Posterior cingulate gyrus (tissue), 11 donors: ENCODE measurements at places on chromosomes 13 and 19.

DNA sequence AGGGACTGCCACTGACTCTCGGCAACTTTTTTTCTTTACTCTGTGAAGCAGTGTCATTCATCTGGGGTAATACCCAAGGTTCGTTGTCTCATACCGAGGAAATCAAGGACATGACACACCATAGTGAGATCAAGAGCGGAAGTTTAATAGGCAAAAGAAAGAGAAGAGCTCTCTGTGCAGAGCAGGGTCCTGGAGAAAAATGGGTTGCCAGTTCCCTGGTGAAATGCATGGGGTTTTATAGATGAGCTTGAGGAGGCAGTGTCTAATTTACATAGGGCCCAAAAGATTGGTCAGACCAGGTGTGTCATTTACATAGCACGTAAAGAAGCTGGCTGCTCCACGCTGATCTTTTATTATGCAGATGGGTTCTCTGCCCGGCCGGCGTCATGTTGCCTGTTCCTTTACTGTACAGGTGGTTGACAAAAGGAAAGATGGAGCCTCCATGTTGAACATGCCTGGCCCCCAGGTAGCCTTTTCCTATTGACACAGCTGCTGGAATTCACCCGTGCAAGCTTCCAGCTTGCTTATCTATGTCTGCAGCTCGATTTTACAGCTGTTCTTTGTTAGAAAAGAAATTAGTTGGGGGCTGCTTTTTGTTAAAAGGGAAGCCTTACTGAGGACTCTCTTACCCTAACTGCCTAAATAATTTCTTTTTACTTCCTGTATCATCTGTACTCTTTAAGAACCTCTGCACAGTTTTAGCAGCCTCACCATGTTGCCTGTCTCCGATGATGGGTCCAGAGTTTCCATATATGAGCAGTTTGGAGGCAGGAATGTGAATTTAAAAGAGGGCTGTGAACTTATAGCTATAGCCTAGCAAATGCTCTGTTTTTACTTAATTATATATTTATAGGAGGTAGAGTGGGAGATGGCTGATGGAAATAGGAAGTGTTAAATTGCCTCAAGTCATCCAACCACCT is 98.0 kb upstream of the DIAPH3 start:
- DNase-seq: no peak

DNA sequence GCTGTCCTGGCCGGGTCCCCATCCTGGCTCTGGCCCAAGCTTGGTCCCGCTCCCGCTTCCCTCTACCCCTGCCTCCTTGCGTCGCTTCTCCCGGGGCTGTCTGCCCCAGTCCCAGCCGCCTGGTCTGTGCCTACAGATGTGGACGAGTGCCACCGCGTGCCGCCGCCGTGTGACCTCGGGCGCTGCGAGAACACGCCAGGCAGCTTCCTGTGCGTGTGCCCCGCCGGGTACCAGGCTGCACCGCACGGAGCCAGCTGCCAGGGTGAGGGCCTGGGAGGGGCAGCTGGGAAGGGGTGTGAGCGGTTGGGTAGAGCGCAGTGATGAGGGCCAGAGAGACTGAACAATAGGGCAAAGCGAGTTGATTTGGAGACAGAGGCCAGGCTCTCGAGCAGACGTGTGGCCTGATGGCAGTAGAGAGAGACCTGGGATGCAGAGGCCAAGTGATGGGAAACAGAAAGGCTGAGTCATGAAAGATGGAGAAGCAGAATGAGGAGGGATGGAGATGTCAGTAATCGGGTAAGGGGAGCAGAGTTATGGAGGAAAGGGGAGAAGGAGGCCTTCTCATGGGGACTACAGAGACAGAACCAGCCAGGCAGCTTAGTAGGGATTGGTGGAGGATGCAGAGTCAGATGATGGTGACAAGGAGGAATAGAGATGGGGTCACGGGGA is 9.4 kb downstream of the LTBP4 start:
- no peak for DNase-seq

DNA sequence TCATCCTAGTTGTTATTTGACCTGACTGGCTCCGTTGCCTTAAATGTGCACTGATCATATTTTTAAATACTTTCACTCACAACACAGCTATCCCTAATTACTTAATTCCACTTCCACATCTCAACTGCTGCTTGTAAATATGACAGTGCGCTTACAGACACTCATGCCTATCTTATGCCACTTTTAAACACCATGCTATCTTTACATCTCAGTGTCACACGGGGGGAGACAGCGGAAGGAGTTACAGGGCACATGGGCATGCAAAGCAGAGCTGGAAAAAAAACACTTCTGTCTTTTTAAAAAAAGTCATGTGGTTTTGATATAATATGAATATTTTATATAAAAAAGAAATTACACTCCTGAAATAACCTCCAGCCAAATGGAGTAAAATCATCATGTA is 44.1 kb downstream of the SMAD9 start:
- DNase-seq: no peak

GRCh38 chr13:95123726-95124125 is 177.5 kb downstream of the ABCC4 start:
- no peak for DNase-seq

- DNase-seq: no peak
Observed at GRCh38 chr19:39568604-39569003, 28.6 kb upstream of the EID2 start.

DNA sequence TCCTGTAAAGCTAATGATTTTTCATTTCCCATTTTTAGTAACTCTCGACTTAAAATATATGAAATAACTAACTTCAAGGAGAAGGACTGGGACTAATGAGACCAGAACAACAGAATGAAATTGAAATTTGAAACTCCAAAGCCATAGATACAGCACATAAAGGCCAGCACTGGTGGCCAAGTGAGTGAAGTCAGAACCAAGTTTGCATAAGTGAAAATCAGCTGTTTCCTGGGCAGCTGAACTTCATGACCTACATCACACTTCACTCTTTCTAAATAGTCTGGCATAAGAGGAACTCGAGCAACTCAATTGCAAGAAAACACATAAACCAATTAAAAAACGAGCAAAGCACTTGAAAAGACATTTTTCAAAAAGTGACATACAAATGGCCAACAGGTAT is 84.5 kb downstream of the DCLK1 start:
- no peak for DNase-seq

DNA sequence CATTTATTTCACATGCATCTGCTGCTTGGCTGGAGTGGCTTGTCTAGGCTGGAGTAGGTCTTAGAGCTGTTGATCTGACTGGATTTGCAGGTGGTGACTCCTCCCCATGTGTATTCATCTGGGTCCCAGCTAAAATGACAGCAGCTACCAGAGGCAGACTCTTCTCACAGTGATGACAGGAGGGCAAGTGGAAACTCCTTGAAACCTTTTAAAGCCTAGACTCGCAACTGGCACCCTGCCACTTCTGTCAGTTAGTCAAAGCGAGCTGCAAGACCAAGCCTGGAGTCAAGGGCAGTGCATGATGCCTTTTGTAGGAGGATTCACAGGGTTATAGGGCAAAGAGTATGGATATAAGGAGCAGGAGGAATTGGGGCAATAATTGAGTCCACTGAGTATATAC is 65.2 kb downstream of the TEX26 start:
- DNase-seq: no peak

GRCh38 chr13:36332986-36333385 is 13.2 kb downstream of the SPART start:
- DNase-seq: no peak

DNA sequence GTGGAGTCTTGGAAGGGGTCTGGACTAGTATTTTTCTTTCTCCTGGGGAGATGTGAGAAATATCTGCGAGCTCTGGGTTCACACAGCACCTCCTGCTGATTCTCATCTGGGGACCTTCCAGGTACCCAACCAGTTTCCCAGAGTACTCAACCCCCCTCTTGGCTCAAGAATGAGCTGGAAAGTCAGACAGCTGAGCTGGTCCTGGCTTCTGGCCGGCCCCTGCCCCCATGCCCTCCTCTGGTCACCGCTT is 2.2 kb upstream of the PDE4A start:
- DNase-seq: peak; percentile 35

- no peak for DNase-seq
Observed at GRCh38 chr19:54523403-54523802, 20.8 kb downstream of the LAIR2 start.

GRCh38 chr19:18607226-18608101 is 865 bp upstream of the CRLF1 start:
- DNase-seq: no peak

- DNase-seq: no peak
Observed at GRCh38 chr13:35621989-35622388, 145.5 kb upstream of the MAB21L1 start.

DNA sequence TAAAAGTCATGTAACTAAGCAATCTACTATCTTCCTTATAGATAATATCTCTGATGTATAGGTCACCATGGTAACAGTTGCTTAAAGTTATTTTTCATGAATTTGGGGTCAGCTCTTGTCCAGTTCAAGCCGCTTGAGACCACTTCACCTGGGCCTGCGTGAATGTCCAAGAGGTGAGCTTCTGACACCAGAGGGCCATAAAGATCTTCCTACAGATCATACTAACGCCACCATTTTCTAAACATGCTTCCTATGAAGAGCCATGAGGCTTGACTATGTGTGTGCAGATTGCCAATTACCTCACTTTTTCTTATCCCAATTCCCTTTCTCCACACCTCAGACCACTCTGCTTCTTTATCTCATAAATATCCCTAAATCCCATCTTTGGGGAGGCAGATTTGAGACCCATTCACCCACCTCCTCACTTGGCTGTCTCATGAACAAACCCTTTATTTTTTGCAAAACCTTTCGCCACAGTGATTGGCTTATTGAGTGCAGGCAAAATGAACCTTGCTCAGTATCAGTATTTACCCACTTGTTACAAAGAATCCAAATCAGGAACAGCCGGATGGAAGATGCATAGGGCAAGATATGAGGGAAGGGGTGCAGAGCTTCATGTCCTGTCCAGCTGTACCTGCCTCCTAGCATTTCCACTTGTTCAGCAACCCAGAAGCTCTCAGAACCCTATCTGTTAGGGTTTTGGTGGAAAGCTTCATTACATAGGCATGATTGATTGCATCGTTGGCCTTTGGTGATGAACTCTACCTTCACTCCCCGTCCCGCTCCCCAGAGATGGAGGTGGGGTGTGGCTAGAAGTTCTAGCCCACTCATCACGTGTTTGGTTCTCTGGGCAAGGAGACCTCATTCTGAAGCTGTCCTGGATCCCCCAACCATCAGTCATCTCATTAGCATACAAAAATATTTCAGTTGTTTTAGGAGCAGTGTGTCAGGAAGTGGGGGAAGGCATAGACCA is 34.2 kb downstream of the FAM187B start:
- no peak for DNase-seq

- DNase-seq: no peak
Observed at GRCh38 chr13:22569811-22570210, 611.0 kb upstream of the SGCG start.

GRCh38 chr19:50433201-50434180 is 799 bp downstream of the MYBPC2 start:
- DNase-seq: no peak

- no peak for DNase-seq
Observed at GRCh38 chr13:23984546-23984945, 87.2 kb upstream of the C1QTNF9B start.

DNA sequence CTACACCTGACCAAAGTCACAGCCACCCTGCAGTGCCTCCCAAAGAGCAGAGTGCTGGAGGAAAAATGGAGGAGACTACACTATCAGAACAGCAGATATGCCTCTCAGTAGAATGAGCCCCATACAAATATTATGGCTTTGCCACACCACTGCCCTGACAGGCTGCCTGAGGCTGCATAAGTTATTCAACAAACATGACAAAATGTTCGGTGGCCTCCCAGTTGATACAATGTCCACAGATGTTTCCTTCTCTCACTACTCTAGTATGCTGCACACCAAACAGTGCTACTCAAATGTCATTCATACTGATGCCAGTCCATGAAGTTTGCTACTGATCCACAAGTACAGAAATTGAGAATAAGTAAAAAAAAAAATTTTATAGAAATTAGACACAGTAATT is 41.0 kb downstream of the N4BP2L2 start:
- no peak for DNase-seq

DNA sequence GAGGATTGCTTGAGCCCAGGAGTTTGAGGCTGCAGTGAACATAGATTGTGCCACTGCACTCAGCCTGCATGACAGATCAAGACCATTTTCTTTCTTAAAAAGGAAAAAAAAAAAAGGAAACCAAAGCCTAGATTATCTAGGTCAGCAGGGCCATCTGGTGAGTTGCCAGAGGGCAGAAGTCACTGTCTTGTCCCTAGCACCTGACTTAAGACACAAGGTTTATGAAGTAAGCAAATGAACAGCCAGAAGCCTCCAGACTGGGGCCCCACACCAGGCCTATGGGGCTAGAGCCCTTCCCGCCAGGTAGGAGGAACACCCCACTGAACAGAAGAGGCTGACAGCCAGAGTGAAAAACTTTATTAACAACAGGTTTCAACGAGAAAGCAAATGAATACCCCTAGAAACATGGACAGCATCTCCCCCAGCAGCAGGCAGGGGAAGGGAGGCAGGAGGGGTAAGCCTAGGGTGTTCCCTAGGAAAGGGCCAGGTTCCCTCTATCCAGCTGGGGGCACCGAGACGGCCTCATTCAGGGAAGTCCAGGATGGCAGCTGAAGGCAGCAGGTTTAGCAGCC is 1.2 kb downstream of the WDR83 start:
- DNase-seq: no peak

GRCh38 chr13:38496917-38497316 is 147.3 kb downstream of the UFM1 start:
- no peak for DNase-seq

- DNase-seq: no peak
Observed at GRCh38 chr13:108895220-108895704, 265.9 kb downstream of the MYO16 start.

- DNase-seq: no peak
Observed at GRCh38 chr19:31260171-31260933, 88.9 kb downstream of the TSHZ3 start.

DNA sequence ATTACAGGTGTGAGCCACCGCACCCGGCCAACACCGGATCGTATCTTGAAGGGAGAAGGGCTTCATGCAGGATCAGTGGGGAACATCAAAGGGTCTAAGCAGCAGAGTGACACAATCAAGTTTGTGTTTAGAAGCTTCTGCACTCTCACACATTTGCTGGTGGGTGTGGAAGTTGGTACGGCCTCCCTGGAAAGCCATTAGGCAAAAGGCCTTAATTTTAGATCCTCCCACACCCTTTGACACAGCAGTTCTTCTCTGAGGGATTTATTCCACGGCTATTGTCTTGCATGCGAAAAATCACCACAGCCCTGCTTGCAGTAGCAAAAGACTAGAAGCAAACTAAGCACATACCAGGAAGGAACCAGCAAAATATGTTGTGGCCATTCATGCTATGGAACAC is 18.3 kb upstream of the SLC1A5 start:
- no peak for DNase-seq

GRCh38 chr13:85170372-85170771 is 628.8 kb downstream of the SLITRK6 start:
- no peak for DNase-seq

DNA sequence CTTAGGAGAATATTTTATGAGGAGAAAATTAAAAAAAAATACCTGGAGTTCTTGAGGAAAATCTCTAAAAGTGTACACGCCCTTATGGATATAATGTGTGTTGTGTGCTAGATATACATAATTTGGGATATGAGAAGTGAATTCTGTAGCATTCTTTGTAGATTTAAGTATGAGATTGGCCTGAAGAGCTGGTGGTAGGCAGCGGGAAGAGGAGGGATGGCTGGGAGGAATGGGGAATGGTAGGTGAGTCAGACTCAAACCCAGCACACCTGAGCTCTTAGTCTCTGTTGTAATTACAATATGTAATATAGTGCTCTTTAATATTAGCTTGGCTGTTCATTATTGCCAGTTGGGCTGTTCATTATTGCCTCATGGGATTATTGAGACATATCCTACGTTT is 7.0 kb downstream of the CHAMP1 start:
- no peak for DNase-seq

GRCh38 chr13:74015137-74015536 is 119.1 kb downstream of the KLF12 start:
- no peak for DNase-seq
